ENCODE measurements at places on chromosomes 11 and 22. TPM values are rescaled to one million over a fixed set of nuclear protein-coding genes. Genes with fewer than 3 reads are reported as not detected.

The MGAT3 gene
- total RNA-seq: under 0.01 TPM

The ARHGAP20 gene
- total RNA-seq: 3.5 TPM

The HOATZ gene
- total RNA-seq: not detected

The GAL gene
- not detected for total RNA-seq

The MIOX gene
- under 0.01 TPM for total RNA-seq

The CHADL gene
- 1.2 TPM for total RNA-seq

The CTSW gene
- not detected for total RNA-seq

The POU2F3 gene
- not detected for total RNA-seq

The OR2AG2 gene
- total RNA-seq: 0.36 TPM

The RAB39A gene
- not detected for total RNA-seq

The ANKK1 gene
- total RNA-seq: not detected

The GPR83 gene
- total RNA-seq: not detected

The KRTAP5-11 gene
- total RNA-seq: not detected

The ZNF70 gene
- 6.5 TPM for total RNA-seq

The TPBGL gene
- not detected for total RNA-seq

The KDM4E gene
- not detected for total RNA-seq

The SLC36A4 gene
- total RNA-seq: 26.5 TPM

The IL17REL gene
- not detected for total RNA-seq

The ALDH3B2 gene
- not detected for total RNA-seq
